ENCODE measurements at places on chromosomes 7 and 10. TPM values are rescaled to one million over a fixed set of nuclear protein-coding genes. Genes with fewer than 3 reads are reported as not detected.

- no peaks in the 10 kb centered on the region for H3K27me3 ChIP-seq
- DNase-seq, result no peak
- H3K27ac ChIP-seq, result no peak overlapping the region
- H3K36me3 ChIP-seq, result no peaks in the 10 kb centered on the region
- H3K4me3 ChIP-seq, result no peak overlapping the region
These were observed 578.6 kb upstream of the GALNT17 start for GRCh38 chr7:70553364-70553763.

- no peak overlapping the region for H3K4me3 ChIP-seq
- DNase-seq, result no peak
- H3K27me3 ChIP-seq, result no peaks in the 10 kb centered on the region
- no peaks in the 10 kb centered on the region for H3K4me1 ChIP-seq
These were observed 242.8 kb upstream of the TMEM72 start for GRCh38 chr10:44668336-44668735.

GRCh38 chr7:79610313-79610712 is 156.8 kb upstream of the MAGI2 start:
- no peaks in the 10 kb centered on the region for H3K27me3 ChIP-seq
- H3K4me3 ChIP-seq, result no peak overlapping the region
- no peak overlapping the region for H3K27ac ChIP-seq
- no peaks in the 10 kb centered on the region for H3K36me3 ChIP-seq
- no peaks in the 10 kb centered on the region for H3K4me1 ChIP-seq

GRCh38 chr10:6135039-6135438 is 46.2 kb downstream of the RBM17 start:
- H3K4me1 ChIP-seq, result no peaks in the 10 kb centered on the region
- H3K4me3 ChIP-seq, result no peak overlapping the region
- no peaks in the 10 kb centered on the region for H3K36me3 ChIP-seq
- DNase-seq, result no peak

DNA sequence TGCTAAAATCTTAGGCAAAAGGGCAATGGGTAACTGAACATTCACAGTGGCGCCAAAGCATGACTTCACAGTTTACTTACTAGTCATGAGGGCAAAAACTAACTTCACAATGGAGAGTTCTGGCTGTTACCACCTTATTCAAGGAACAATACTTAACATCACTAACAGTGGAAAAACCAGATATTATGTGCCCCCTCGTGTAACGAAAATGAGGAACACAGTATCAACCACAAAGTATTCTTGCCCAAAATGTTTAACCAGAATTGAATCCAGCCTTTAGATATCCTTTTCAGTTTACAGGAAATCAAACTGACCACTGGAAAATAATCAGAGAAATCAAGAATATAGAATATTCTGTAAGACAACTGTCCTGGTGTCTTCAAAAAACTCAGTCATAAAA is 9.5 kb downstream of the C7orf25 start:
- no peaks in the 10 kb centered on the region for H3K27me3 ChIP-seq
- no peak for DNase-seq
- no peak overlapping the region for H3K27ac ChIP-seq
- H3K4me1 ChIP-seq, result peaks cover under 1% of the 10 kb centered on the region

GRCh38 chr10:119289227-119289920 is 82.0 kb downstream of the GRK5 start:
- no peak for DNase-seq
- H3K4me1 ChIP-seq, result no peaks in the 10 kb centered on the region
- peak overlapping the region; percentile 31 for H3K27ac ChIP-seq
- H3K4me3 ChIP-seq, result no peak overlapping the region
- no peaks in the 10 kb centered on the region for H3K36me3 ChIP-seq
- H3K27me3 ChIP-seq, result no peaks in the 10 kb centered on the region

- H3K4me1 ChIP-seq, result no peaks in the 10 kb centered on the region
- no peak for DNase-seq
- no peak overlapping the region for H3K4me3 ChIP-seq
- no peaks in the 10 kb centered on the region for H3K36me3 ChIP-seq
- no peaks in the 10 kb centered on the region for H3K27me3 ChIP-seq
These were observed 98.1 kb downstream of the PTPN20 start for GRCh38 chr10:47009215-47009838.

DNA sequence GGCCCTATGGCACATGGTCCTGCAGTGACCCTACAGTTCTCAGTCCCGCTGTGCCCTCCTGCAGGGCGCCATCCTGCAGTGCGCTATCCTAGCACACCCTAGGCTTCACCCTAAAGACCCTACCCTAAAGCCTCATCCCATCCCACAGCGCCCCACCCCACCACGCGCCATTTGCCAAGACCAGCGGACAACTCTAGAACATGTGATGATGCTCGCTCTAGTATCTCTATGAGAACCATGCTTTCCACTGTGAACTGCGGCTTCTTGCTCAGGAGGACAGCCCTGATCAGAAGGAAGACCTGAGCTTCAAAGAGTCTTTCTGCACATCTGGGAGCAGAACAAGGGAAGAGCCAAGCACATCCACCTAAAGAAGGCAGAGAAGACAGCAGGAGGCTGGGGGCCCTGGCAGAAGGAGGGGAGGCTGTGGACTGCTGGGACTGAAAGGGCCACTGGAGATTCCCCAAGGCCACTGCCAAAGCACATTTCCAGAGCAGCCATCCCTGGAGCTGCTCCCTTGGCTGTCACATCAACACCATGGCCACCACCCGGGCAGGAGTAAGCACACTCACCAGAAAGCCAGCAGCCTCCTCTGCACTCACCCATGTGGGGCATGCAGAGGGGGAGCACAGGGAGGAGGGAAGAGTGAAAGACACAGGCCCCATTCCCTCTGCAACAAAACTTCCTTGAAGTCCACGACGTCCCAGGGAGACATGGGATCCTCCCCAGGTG is 134.1 kb downstream of the TNS3 start:
- no peak overlapping the region for H3K27ac ChIP-seq
- H3K36me3 ChIP-seq, result no peaks in the 10 kb centered on the region
- no peak overlapping the region for H3K4me3 ChIP-seq
- no peaks in the 10 kb centered on the region for H3K27me3 ChIP-seq

GRCh38 chr7:140275069-140275965 is 98.5 kb upstream of the KDM7A start:
- H3K27me3 ChIP-seq, result no peaks in the 10 kb centered on the region
- no peak for DNase-seq
- H3K27ac ChIP-seq, result no peak overlapping the region
- no peaks in the 10 kb centered on the region for H3K4me1 ChIP-seq

GRCh38 chr7:35004531-35005095 is 32.7 kb downstream of the DPY19L1 start:
- H3K4me3 ChIP-seq, result no peak overlapping the region
- H3K36me3 ChIP-seq, result no peaks in the 10 kb centered on the region
- no peaks in the 10 kb centered on the region for H3K27me3 ChIP-seq
- no peaks in the 10 kb centered on the region for H3K4me1 ChIP-seq
- no peak for DNase-seq
- H3K27ac ChIP-seq, result peak overlapping the region; percentile 88

- no peak for DNase-seq
- no peaks in the 10 kb centered on the region for H3K36me3 ChIP-seq
- H3K27me3 ChIP-seq, result no peaks in the 10 kb centered on the region
- no peak overlapping the region for H3K27ac ChIP-seq
These were observed 211.9 kb downstream of the GALNT17 start for GRCh38 chr7:71343892-71344291.

DNA sequence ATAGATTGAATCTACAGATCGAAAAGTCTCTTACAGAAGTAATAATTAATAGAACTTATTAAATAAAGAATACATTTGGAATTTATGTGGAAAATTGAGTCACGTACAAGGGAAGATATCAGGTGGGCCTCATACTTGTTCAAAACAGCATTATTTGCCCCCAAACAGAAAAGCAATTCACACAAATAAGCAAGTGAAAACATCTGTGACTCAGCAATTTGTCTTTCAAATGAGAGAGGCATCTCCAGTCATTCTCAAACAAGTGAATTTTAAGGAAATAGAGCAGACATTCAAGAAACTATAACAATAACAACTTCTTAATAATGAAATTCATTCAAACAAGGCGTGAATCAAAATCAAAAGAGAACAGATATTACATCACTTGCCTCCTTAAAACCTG is 50.1 kb downstream of the SEMA3A start:
- H3K4me1 ChIP-seq, result no peaks in the 10 kb centered on the region
- H3K27ac ChIP-seq, result no peak overlapping the region
- H3K27me3 ChIP-seq, result no peaks in the 10 kb centered on the region
- no peak overlapping the region for H3K4me3 ChIP-seq
- no peaks in the 10 kb centered on the region for H3K36me3 ChIP-seq

DNA sequence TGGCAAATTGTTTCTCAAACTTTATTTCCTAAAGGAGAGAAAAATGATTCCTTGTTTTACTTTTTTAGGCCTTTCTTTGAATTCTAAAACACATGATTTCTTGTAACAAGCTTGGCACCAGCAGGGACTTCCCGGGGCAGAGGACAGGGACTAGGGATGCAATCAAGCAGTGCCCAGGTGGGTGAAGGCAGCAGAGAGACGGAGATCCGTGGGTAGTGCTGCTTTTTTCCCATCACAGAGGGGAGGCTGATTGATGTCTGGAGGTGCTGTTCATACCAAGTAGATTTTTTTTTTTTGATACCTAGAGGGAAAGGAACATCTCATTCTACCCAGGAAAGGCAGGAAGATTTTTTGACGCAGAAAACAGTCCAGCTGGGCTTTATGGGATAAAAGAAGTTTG is 91.9 kb downstream of the FAM171A1 start:
- H3K4me3 ChIP-seq, result no peak overlapping the region
- DNase-seq, result no peak
- no peaks in the 10 kb centered on the region for H3K4me1 ChIP-seq
- H3K27me3 ChIP-seq, result no peaks in the 10 kb centered on the region
- no peak overlapping the region for H3K27ac ChIP-seq

- no peak overlapping the region for H3K27ac ChIP-seq
- H3K36me3 ChIP-seq, result no peaks in the 10 kb centered on the region
- H3K27me3 ChIP-seq, result no peaks in the 10 kb centered on the region
- no peak overlapping the region for H3K4me3 ChIP-seq
- no peak for DNase-seq
These were observed 13.6 kb upstream of the CALU start for GRCh38 chr7:128725531-128725930.

- no peaks in the 10 kb centered on the region for H3K4me1 ChIP-seq
- no peaks in the 10 kb centered on the region for H3K36me3 ChIP-seq
- H3K4me3 ChIP-seq, result no peak overlapping the region
These were observed 213.0 kb upstream of the CHRM2 start for GRCh38 chr7:136655414-136655813.

DNA sequence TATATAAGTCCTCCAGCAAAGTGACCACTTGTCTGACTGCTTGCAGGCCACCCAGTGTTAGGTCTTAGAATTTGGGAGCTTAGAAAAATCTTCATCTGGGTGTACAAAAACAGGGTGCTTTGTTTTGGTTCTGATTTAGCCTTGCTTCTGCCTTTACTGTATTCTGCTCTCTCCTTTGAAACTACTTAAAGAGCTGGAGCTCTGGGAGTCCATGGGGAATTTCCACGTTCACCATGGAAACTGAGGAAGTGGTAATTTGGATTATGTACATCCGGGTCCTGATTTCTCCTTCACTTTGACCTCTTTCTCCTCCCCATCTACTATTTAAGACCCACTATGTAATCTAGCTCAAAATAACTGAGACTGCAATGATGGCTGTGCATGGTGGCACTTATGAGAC is 103.0 kb downstream of the JAZF1 start:
- H3K4me3 ChIP-seq, result no peak overlapping the region
- DNase-seq, result no peak
- H3K27ac ChIP-seq, result no peak overlapping the region
- H3K4me1 ChIP-seq, result no peaks in the 10 kb centered on the region
- no peaks in the 10 kb centered on the region for H3K27me3 ChIP-seq

DNA sequence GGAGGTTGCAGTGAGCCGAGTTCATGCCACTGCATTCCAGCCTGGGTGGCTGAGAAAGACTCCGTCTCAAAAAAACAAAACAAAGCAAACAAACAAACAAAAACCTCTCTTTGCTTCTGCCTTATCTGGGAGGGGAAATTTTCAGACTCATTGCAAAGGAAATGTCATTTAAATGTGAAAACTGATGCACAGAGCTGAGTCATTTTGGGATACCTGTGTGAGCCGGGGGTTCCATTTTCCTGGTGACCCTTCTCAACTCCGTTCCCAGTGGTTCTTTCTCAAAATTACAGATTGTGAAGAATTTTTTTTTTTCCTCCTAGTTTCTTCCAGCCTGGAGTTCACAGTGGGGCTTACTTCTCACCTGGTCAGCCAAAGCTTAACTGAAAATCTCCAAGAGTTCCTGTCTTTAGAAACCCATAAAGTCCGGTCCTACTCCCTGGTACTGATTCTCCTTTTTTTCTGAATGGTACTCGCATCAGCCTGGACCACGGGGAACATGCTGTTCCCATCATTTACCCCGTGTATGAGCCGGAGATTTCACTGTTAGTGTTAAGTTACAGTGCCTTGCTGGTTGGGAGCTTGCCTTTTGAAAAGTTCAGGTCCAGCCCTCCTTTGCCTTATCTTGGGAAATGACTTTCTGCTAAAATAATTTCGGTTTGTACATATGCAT is 56.9 kb downstream of the RBM20 start:
- H3K4me3 ChIP-seq, result no peak overlapping the region
- no peaks in the 10 kb centered on the region for H3K4me1 ChIP-seq

DNA sequence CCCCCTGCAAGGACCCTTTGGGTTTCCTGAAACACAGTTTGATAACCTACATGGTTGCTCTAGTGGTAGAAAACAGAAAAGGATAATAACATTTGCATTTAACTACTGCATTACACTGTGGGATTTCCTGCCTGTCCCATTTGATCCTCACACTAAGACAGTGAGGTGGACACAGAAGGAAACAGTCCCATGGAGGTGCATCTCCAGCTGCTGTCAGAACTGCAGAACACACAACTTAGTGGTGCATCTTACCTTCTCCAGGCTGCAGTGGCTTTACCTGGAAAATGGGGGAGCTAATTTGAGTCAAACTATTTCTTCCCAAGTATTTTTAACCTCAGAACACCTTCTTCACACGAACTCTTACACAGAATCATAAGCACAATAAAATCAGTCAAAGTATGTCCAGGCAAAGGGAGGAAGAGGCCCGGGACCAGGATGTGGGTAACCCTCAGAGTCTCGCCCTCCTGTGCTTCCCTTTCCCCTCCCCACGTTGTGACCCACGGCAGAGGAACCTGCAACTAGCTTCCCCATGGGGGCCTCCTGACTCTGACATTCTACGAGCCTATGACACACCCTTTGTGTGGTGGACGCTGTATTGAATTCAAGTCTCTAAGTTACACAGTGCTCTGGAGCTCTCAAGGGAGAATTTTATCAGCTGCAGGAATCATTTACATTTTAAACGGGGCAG is 33.7 kb downstream of the SCRN1 start:
- H3K27ac ChIP-seq, result no peak overlapping the region
- H3K36me3 ChIP-seq, result no peaks in the 10 kb centered on the region
- H3K4me1 ChIP-seq, result no peaks in the 10 kb centered on the region
- H3K4me3 ChIP-seq, result no peak overlapping the region
- H3K27me3 ChIP-seq, result no peaks in the 10 kb centered on the region

The INMT gene
- 2.3 TPM for total RNA-seq

The DNAJC12 gene
- 10.2 TPM for total RNA-seq

The LRRC61 gene
- total RNA-seq, result 11.4 TPM

The MBL2 gene
- not detected for total RNA-seq

The ACSM6 gene
- not detected for total RNA-seq
